ENCODE measurements at places on chromosomes 13 and 19.

DNA sequence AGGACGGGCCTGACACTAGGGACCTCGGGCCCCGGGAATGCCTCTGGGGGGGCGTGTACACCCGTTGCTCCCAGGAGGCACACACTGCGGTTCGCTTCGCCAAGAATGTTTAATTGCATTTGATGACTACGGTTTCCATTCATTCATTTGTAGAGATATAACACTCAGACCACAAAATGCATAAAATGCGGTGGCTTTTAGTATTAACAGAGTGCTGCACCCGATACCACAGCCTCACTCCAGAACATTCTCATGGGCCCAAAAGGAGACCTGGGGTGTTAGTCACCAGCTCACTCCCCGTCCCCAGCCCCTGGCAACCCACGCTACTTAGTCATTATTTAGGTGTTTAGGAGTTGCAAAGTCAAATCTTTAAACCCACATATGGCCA, 21.8 kb downstream of the HCN2 start:
- DNase-seq = no peak

DNA sequence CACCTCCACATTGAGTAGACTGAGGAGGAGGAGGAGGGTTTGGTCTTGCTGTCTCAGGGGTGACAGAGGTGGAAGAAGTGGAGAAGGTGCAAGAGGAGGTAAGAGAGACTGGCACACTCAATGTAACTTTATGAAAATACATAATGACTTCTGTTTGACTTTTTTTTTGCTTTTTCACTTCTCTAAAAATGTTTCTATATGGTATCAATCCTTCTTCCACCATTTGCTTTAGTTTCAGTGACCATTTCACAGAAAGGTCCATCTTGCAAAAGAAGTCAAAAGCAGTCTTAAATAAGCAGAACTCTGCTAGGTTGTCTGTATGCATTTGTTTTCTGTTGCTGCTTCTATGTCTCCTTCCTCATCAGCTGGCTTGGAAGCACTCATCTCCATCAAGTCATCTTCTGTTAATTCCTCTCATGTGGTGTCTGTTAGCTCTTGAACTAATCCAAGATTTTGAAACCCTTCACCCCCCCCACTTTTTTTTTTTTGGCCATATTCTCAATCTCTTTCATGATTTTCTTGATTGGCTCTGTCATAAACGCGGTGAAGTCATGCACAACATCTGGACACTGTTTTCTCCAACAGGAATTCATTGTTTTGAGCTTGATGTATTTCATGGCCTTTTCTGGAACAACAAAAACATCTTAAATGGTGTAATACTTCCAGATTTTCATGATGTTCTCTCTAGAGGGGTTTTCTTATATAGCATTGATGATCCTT, 80.8 kb downstream of the KL start:
- DNase-seq = no peak

DNA sequence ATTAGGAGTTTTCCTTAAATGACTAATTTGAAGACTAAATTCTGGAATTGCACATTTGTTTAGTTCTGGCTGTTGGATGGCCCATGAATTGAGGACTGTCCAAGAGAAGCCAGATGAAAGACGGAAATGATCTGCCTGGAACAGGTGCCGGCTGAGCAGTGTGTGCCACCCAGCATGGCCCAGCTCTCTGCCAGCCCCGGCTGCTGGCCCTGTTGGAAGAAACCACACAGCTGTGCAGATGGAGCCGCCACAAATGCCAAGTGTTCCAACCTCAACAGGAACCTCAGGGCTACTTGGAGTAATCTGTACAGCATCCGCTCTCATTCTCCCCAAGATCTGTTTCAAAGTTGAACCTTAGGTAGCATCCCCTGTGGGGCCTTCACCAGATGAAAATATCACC, 67.0 kb upstream of the STARD13 start:
- DNase-seq = peak; percentile 84

GRCh38 chr13:47508527-47509228, 492.4 kb downstream of the SUCLA2 start:
- DNase-seq = no peak

- DNase-seq = peak; percentile 16
Measured at GRCh38 chr19:2287585-2288337, 5.8 kb upstream of the PEAK3 start.

GRCh38 chr19:18152442-18152816, 534 bp upstream of the PIK3R2 start:
- peak; percentile 97 for DNase-seq

- DNase-seq = peak; percentile 6
Measured at GRCh38 chr19:10881403-10882107, 10.2 kb downstream of the CARM1 start.

GRCh38 chr13:73250061-73250460, 191.3 kb downstream of the KLF5 start:
- DNase-seq = no peak

GRCh38 chr19:10461047-10461949, 41.0 kb downstream of the PDE4A start:
- peak; percentile 97 for DNase-seq

DNA sequence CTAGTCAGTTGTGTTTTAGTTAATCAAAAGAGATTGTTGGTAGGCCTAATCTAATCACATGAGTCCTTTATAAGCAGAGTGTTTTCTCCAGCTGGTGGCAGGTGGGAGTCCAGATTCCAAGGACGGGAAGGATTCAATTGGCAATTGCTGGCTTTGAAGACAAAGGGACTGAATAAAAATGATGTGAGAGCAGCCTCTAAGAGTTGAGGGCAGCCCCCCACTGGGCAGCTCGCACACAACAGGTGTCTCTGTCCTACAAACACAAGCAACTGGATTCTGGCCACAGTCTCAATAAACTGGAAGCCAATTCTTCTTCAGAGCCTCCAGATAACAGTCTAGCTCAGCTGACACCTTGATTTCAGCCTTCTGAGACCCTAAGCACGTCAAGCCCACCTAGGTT, 915.2 kb downstream of the PCDH9 start:
- no peak for DNase-seq

DNA sequence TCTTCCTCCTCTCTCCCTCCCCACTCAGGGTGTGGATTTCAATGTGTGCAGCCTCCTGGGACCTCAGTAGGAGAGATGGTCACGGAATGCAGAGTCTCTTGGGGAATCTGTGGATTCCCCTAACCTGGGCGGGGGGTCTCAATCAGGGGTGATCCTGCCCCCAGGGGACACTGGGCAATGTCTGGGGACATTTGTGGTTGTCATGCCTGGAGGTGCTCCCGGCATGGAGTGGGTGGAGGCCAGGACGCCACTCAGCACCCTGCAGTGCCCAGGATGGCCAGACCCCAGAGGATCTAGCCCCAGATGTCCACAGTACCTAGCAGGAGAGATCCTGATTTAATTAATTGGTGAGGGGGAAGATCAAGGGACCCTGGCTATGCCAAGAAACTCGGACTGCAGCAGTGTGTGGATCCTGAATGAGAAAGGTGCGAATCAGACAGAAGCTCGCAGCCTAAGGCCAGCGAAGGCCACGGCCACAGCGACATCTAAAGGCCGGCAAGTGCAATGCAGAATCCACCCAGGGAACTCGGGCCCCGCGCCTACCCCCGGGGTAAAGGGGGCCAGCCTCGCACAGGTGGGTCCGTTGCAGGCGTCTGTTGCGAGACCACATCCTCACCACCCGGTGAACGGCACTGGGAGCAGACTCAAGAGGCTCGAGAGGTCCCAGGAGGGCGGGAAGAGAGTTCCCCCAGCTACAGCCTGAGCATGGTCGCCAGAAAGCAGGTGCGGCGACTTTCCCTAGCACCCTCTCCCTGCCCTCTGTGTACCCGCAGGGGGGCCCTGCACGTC, 88.8 kb downstream of the GNG7 start:
- no peak for DNase-seq

- DNase-seq = no peak
Measured at GRCh38 chr19:43639519-43640423, at the start of gene CADM4. Gene CADM4, minus strand, starts transcription at chr19:43639850. Its CDS starts 60 bp downstream, at chr19:43639790.

- no peak for DNase-seq
Measured at GRCh38 chr13:77429320-77430142, 102.6 kb upstream of the MYCBP2 start.

GRCh38 chr19:49435670-49436069, 5.7 kb downstream of the SLC17A7 start:
- DNase-seq = no peak

DNA sequence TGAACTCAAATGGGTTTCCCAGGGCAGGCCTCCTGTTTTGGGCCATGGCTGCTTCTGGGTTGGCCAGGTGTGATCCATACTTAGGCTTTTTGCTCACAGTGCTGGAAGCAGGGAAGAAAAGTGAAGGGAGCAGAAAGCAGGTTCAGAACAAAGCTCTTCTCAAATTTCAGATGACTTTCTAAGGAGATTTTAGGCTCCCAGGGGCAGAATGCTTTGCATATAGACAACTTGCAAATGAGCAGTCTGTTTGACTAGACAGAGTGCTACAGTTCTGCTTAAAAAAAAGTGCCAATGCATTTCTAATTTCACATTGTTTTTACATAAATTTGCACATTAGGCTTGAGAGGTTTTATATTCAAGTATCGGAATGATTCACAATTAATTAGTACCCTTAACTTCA, 2.6 kb upstream of the SLC10A2 start:
- no peak for DNase-seq

GRCh38 chr19:8451377-8451776, 6.6 kb downstream of the HNRNPM start:
- no peak for DNase-seq

DNA sequence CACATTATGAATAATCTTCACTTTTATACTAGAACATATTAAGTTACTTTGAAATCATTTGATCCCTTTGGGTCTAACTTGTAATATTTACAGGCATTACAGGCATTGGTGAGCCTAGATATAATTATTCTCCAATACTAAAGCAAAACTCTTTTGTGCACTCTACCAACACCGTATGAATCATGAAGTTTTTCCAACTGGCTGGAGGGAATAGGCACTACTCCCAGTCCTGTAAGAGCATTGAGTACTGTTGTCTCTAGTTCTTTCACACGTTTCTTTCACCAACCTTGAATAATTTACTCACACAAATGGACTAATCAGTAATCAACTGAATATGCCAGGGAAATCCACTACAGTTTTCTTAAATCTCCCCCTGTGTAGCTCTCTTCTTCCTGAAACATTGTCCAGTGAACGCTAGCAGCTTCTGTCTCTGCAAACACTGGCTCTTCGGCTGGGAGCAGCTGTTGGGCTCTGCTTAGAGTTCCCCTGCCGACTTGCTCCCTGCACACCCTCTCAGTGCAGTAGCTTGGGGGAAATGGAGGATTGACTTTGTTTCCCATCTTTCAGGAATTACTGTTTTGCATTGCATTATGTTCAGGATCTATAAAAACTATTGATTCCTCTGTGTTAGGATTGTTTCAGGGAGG, 476.7 kb downstream of the RFC3 start:
- peak; percentile 31 for DNase-seq

DNA sequence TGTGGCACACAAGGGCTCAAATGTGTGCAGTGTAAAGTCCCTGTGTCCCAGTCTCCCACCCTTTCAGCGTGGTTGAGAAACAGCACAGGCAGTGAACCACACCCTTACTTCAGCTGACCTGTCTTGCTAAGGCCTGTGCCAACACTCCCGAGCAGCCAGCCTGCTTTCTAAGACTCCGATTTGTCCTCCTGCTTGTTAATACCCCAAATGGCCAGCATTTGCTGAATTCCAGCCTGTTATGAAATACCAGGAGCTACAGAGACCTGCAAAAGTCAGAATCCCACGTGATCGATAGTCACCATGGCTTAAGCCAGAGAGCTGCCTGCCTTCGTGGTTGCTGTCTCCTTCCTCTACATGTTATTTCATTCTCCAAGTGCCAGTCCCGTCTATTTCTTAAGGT, 200.5 kb downstream of the FGF9 start:
- no peak for DNase-seq

GRCh38 chr13:112972867-112973576, 4.0 kb downstream of the MCF2L start:
- peak; percentile 12 for DNase-seq

DNA sequence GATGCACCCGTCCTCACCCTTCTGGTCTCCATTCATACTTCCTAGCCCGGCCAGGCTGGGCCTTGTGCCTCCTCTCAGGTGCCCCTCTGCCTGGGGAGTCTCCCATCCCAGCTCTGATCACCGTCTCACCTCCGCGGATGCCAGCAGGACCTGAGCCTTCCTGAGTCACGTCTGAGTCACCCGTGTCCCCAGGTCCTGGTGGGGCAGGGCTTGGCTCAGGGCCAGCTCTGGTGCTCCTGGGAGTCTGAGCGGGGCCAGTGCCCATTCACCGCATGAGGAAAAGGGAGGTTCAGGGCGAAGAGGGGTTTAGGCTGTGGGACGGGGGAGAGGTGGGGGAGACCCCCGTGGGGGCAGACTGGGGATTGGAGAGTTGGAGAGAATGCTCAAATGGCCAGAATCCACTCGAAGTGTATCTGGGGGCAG, 593 bp downstream of the ATP8B3 start:
- DNase-seq = no peak

DNA sequence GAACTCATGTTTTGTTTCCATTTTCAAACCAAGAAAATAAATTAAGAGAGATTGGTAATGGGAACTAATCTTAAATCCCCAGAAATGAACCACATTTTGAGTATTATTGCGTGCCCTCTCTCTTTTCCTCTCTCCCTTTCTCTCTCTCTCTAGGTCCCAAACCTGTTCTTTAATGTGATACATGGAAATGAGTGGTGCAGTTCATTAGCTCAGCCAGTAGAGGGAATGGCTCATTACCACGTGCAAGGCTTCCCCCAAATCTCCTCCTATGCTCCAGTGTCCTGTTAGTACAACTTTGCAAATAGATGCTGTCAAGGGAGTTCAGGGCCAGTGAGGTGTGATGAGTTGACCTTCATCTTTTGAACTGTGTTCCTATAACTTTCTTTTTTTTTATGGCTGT, 178.4 kb downstream of the FGF9 start:
- no peak for DNase-seq

DNA sequence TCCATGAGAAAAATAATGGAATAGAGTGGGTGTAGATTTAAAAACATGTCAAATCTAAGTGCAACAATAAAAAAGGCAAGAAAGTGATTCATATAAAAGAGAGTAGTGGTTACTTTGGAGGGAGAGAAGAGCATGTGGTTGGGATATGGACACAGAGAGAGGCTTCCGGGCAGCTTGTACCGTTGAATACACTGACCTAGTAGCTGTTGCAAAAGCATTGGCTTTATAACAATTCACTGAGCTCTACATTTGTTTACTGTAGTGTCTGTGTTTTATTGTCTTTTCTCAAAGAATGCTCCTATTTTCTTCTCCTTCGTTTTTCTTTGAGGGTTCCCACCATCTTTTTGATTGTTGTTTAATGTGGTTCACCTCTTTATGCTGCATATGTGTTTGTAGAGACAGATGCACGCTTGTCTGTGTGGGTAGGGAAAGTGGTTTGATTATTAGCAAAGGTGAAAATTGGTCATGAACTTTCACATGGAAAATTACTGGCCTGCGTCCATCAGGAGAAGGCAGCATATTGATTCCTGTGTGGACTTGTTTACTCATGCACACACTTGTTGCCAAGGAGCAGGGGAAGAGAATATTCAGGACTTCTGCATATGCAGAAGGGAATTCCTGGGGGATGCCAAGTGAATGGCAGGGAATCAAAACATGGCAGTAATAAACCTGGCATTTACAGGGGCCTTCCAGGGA, 29.9 kb upstream of the IRS2 start:
- DNase-seq = no peak

GRCh38 chr13:40145139-40145538, 489.7 kb downstream of the COG6 start:
- no peak for DNase-seq

- DNase-seq = no peak
Measured at GRCh38 chr19:5074407-5074806, 105.5 kb downstream of the KDM4B start.

GRCh38 chr19:35459414-35460082, 11.5 kb downstream of the FFAR2 start:
- no peak for DNase-seq

GRCh38 chr19:13935765-13936510, 2.3 kb downstream of the PODNL1 start:
- no peak for DNase-seq

All from right hindlimb (tissue), 1 donor.